Amniotic stem cell (primary cell): ENCODE measurements at places on chromosomes 5 and 9.

DNA sequence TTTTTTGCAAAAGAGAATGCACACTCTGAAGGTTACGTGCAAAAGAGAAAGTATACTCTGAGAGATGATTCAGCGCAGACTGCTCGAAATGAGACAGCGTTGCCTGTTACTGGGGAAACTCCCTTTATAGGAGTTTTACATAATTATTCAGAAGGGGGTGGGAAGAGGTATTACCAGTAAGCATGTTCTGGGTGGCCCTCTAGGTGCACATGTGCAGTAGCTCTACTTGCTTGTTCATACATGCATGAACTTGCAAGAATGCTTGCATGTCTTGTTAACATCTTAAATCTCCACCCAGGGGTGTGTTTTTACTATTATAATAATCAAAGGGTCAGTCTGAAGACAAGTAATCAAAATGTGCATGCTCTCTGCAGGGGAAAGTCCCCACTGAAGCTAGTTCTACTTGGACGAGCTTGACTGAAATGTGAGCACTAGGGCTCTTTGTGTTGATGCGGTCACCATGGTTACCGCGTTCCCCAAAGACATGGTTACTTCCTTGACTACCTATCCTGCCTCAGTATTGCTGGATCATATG is 75.5 kb downstream of the SGCD start:
- no peak for DNase-seq

- DNase-seq = no peak
These were observed 29.1 kb upstream of the ANKRD31 start for GRCh38 chr5:75265731-75266130.

DNA sequence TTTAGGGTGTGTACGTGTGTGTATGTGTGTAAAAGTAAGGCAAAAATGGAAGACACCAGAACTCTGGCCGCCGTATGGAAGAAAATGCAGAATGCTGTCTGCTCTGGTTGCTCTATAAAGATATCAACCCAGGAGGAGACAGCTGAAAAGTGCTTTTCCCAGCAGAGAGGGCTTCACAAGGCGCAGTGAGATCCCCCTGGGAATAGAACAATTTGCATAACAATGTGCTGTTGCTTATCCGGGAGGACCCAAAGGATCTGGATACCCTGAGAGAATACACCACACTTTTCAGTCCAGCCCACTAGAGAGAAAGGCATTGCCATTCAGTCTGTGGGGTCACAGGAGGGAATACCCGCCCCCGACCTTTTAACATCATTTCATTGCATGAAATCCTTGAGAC is 230.6 kb downstream of the EBF1 start:
- DNase-seq = no peak

DNA sequence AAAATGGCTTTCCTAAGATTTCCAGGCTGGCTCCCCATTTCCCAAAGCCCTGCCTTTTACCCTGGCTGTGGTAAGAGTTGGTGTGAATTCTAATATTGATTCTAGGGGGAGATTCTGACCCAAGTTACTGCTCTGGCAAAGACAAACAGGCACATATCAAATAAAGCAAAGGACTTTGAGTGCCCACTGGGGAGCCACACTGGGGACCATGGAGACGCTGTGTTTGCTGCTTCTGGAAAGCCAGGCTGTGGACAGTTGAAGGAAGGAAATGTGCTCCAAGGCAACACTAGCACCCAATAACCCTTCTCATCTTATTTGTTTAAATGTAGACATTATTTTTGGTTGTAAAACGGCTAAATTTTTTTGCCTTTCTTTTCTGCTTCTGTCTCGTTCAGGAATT is 78.7 kb downstream of the SNCAIP start:
- DNase-seq = no peak

DNA sequence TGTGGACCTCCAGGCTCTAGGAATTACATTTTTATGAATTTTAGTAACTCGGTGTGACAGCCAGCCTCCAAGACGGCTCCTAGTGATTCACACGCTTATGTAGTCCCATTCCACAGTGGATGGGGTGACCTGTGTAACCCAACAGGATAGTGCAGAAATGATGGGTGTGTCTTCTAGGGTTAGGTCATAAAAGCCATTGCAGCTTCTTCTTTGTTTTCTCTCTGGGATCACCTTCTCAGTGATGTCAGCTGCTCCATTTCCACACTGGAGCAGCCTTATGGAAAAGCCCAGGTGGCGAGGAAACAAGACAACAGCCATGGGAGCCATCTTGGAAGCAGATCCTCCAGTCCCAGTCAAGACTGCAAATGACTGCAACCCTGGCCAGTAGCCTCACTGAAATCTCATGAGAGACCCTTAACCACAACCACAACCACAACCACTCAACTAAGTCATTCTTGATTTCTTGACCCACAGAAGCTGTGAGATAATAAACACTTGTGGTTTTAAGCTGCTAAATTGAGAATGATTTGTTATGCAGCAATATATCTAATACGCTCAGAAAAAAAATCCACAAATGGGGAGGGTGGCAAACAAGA is 5.1 kb upstream of the GNPDA1 start:
- no peak for DNase-seq

DNA sequence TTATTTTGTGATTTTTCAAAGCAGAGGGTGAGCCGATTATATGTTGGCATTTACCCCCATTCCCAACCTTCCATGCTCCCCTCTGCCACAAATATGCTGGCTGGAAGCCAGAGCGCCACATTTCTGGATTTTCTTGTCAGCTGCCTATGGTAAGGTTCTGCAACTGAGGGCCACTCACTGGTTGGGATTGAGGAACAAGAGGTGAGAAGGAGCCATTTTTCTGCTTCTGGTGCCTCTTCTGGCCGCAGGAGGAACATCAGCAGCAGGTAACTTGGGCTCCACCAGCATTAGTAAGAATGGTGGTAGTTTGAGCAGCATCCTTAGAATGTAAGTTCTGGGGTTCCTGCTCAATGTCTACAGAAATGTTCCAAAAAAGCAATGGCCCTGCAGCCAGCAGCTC is 159.5 kb upstream of the MAST4 start:
- no peak for DNase-seq
